NCI-H774 (cell line): ENCODE measurements at places on chromosomes 7 and 10.

DNA sequence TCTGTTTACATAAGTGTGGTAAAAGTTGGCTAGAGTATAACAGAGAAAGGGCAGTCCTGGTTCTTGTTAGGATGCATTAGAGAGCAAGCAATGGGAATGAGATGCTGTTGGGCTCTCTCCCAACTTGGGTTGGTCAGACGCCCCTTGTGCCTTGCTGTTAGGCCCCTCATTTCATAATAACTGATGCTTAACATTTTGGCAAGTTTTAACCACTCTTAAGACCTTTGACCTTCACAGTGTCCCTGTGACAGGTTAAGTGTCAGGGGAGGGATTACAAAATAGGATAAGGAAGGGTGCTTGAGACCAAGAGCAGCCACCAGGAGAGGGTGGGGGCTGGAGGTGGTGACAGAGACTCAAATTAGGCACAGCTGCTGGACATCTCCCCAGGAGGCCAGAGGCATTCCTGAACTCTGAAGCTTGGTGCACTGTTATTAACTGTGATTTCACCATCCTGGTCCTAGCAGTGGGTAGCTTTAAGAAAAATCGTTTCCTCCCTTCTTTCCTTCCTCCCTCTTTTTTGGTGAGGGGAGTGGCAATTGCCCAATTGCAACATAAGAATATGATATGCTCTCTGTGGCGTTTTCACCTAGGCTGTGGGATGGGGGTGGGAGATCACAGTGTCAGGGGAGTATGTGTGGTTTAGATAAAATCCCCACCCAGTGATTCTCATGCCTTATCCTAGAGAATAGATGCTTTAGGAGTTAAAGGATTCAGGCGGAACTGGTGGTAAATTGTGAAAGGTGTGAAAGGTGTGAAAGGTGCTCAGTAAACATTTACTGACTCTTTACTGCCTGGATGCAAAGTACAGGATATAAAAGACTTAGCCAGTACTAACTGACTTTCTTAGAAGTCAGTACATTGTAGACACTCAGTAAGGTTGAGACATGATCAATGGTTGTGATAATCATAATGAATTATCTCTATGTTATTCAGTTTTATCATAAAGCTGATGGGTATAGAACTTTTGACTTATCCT lies 270.5 kb downstream of the BICC1 start:
- DNase-seq, result no peak

- DNase-seq, result no peak
These were observed 654.6 kb downstream of the TNS3 start for GRCh38 chr7:46927131-46927810.

DNA sequence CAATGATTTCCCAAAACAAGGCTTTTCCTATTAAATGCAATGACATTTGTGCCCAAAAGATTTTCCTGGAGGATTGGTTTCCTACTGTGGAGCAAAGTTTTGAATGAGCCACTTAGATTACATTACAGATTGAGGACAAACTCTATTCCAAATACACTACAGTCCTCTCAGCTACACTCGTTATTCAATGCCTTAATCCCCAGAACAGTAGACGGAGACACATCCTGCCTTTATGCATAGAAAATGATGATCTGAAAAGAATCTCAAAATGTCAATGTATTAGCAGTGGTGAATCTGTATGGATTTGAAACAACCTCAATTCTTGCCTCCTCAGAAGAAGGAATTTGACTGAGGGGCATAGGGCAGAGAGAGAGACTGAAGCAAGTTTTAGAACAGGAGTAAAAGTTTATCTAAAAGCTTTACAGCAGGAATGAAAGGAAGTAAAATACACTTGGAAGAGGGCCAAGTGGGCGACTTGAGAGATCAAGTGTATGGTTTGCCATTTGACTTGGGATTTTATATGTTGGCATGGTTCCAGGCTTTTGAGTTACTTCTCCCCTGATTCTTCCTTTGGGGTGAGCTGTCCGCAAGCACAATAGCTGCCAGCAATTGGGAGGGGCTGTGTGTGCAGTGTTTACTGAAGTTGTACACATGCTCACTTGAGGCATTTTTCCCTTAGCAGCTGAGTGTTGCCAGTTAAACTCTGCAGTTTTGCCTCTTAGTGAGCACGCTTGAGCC lies 891.9 kb upstream of the MBL2 start:
- DNase-seq, result no peak

DNA sequence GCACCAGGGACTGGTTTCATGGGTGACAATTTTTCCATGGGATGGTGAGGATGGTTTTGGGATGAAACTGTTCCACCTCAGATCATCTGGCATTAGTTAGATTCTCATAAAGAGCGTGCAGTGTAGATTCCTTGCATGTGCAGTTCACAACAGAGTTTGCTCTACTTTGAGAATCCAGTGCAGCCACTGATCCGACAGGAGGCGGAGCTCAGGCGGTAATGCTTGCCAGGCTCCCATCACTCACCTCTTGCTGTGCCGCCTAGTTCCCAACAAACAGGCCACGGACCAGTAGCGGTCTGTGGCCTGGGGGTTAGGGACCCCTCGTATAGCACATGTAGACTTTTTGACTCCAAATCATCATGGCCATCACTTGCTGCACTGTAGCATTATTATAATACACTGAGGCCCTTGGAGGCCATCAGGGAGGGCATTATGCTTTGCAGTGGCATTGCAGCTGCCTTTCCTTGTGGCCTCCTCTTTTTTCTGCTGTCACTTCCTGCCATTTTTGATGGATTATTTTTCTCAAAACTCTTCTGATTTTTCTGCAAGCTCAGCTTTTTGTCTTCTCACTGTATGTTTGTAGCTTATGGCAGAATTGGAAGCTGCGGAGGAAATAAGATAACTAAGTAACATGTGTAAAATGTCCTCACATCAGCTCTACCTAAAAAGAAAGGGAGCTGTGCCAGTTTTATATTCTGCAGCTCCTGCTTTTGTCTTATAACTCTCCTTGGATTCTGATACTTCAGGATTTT lies 18.5 kb downstream of the CSGALNACT2 start:
- no peak for DNase-seq

GRCh38 chr7:3482147-3482921 lies 181.3 kb downstream of the SDK1 start:
- DNase-seq, result peak; percentile 2

DNA sequence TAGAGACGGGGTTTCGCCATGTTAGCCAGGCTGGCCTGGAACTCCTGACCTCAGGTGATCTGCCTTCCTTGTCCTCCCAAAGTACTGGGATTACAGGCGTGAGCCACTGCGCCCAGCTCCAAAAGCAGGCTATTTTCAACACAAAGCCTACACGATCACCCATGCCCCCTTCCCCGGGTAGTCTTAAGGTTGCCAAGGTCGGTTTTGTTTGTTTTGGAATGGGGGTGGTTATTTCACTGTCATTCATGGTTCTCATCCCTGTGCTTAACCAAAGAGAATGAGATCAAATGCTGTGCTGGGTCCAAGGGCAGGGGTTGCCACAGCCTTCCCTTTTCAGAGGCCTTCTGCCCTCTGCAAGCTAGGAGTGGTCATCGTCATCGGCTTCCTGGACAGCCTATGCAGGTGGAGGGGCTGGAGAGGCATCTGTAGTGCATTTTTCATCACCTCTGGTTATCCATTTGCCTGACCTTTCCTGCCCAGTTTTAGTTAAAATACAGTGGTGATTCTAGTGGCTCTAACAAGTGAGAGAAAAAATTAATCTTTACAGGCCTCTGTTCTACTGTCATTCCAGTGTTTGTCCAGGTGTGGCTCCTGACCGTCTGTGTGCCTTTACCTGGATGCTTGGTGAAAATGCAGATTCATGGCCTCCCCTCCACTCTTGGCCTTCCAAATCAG lies 11.4 kb downstream of the BLVRA start:
- DNase-seq, result no peak

DNA sequence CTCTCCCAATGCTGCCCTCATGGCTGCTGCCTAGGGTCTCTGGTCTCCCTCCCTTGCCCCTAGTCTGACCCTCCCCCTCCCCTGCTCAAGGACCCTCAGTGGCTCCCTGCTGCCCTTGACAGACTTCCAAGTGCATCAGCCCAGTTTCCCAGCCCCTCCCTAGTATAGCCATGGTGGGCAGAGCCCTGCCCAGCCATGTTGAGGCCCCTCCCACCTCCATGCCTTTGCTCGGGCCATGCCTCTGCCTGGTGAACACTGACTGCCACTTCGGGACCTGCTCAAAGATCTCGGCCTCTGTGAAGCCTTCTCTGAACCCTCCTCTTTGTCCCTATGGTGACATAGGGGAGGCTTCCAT lies 73.2 kb downstream of the MYL10 start:
- no peak for DNase-seq

DNA sequence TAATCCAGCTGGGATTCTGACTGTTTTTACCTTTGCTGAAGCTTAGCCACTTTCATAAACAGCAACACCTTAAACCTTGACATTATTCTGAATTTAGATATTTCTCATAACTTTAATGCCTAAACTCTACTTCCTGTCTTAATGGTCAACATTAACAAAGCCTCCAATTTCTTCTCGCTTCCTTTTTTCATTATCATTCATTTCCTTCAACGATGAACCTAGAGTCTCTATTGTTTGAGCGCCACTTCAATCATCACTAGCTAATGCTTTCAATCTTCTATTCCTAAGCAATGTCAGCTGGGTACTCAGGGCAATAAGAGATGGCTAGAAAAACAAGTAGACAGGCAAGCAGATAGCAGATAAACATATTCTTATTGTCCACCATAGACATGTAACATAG lies 96.6 kb upstream of the TMEM196 start:
- no peak for DNase-seq

- no peak for DNase-seq
These were observed 4.9 kb upstream of the YKT6 start for GRCh38 chr7:44195889-44196288.

- DNase-seq, result no peak
These were observed 74.2 kb downstream of the MGMT start for GRCh38 chr10:129541200-129541599.

DNA sequence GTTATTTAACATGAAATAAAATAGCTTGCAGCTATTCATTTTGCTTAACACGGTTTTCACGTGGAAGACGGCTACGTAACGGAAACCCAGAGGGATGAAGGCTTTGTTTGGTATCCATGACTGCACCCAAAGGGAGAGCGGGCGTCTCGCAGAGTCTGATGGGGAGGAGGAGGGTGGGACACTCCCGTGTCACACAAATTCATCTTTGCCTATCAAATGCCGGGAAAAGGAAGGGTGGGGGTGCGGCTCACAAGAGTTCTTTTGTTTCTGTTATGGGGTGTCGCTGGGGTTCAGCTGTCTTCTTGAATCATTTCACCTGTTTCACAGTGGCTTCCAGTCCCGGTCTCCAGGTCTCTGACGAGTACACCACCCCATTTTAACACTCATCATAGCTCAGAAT lies 108.5 kb downstream of the ZRANB1 start:
- DNase-seq, result no peak

- DNase-seq, result no peak
These were observed 214.3 kb downstream of the NEBL start for GRCh38 chr10:20682782-20683181.

- no peak for DNase-seq
These were observed 287.5 kb upstream of the KLF14 start for GRCh38 chr7:131021460-131021859.

- no peak for DNase-seq
These were observed 17.4 kb downstream of the SLC13A4 start for GRCh38 chr7:135710417-135711138.

GRCh38 chr10:70584909-70585544 lies 17.5 kb downstream of the PRF1 start:
- DNase-seq, result peak; percentile 42

GRCh38 chr7:151782598-151783448 lies 94.1 kb downstream of the PRKAG2 start:
- peak; percentile 25 for DNase-seq

- DNase-seq, result no peak
These were observed 162.3 kb upstream of the NPS start for GRCh38 chr10:127386606-127387327.

DNA sequence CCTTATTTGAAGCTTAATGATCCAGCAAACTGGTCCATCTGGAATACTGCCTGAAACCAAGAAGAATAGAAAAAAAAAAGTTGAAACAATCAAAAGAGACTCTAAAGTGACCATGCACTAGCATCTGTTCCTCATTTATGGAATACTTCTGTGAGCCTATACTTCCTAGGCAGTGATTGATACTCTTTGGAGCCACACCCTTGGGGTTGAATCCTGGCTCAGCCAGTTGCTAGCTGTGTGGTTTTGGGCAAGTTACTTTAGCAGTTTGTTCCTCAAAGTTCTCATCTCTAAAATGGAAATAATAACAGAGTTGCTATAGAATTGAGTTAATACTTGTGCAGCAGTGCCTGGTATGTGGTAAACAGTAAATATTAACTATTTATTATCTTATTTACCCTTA lies 208.9 kb downstream of the GPR158 start:
- no peak for DNase-seq

- no peak for DNase-seq
These were observed 25.5 kb downstream of the TSPAN13 start for GRCh38 chr7:16779051-16779450.

DNA sequence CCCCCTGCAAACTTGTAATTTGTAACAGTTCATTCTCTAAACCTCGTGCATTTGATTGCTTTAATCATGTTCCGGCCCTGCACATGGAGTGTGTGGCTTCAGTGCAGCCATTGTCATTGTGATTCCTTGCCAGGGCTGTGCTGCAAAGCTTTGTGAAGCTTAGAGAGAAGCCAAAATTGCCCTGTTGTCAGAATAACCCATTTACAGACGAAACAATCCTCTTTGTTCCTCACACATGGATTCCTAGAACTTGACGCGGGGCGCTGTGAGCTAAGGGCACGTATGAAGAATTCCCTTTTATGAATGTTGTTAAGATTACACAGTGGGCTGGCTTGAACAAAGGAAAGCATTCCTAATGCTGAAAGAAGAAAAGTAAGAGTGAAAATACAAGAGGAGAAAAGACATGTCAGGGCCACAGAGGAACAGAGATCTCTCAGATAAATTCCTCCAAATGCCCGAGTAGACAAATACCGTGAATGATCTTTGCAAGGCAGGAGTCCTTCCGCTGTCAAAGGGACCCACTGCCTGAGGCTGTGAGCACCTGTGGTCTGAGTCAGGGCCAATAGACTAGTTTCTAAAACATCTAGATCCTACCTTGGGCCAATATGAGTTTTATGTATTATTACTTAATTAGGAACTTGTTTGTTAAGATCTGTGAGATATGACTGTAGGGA lies 205.4 kb upstream of the C7orf33 start:
- no peak for DNase-seq

DNA sequence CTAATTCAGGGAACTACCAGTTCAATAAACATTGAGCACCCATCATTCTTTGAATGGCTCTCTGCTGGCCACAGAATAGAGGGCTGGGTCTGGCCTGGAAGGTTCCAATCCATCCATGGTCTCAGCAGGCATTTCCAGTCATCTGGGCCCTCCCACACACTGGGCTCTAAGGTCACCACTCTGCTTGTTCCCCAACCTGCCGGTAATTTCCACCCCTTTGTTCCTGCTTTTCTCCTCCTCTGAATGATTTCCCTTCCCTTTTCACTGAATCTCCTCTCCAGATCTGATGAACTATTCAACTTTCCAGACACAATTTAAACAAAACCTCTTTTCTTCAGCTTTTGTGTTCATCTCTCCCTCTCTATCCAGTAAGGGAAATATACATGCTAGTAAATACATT lies 2.6 kb downstream of the BZW2 start:
- no peak for DNase-seq

GRCh38 chr10:13066527-13066926 lies 33.4 kb upstream of the OPTN start:
- no peak for DNase-seq
